MCF 10A (cell line): ENCODE measurements at places on chromosomes 16 and 17.

DNA sequence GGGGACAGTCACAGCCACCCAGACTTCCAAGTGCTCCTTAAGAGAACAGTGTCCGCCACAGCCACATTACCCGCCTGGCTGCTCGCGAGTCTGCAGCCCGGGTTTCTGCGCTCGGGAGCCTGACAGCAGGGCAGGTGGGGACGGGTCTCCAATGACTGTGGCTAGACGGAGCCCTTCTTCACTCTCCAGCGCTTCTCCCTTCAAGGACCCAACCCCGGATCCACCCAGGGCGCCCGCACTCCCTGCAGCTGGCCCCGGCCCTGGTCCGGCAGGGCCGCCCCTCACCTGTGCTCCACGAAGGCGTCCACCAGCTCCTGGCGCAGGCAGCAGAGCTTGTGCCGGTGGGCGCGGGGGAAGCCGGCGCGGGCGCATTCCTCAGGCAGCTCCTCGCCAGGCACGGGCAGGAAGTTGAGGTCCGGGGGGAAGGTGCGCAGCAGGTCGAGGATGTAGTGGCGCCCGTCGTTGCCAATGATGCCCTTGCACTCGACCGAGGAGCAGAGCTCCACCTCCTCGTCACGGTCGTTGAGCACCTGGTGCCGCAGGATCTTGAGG, 13.9 kb downstream of the CLUH start:
- DNase-seq = no peak

DNA sequence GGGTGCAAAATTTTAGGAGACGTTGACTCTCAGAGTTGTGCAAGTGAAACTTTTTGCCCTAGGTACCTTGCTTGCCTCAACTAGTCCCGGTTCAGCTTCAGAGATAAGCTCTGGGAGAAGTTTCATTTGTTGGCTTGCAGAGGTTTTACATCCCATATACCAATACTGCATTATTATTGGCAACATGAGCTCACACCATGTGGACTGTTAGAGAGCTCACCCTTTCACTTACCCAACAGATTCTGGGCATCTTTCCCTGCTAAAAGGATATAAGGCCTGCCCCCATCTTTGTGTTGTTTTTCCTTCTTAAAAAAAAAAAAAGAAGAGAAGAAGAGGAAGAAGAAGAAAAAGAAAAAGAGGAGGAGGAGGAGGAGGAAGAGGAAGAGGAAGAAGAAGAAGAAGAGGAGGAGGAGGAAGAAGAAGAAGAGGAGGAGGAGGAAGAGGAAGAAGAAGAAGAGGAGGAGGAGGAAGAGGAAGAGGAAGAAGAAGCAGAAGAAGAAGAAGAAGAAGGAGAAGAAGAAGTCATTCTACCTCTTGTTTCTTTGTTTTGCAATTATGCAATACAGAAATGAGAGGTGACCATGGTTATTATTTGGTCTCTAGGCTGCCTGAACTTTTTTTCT, 292.6 kb upstream of the IRX3 start:
- DNase-seq = no peak

DNA sequence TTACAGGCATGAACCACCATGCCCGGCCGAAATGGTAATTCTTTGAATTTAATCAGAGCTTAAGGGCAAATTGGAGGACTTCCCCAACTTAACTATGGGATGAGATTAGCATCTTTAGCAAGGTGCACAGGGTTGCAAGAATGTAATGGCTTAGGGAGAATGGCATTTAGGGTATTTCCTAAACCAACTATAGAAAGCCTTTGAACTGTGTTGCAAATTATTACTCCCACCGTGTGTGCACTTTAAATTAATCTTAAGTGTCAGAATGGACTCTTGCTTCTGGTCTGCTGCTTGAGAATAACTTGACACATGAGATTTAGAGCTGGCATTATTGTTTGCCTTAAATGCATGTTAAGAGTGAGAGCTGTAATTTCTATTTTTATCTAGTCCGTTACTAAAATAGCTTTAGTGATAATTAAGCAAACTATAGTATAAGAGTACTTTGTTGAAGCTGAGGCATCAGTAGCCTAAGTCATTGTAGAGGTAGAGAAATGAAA, 59.8 kb downstream of the TUBD1 start:
- DNase-seq = no peak

DNA sequence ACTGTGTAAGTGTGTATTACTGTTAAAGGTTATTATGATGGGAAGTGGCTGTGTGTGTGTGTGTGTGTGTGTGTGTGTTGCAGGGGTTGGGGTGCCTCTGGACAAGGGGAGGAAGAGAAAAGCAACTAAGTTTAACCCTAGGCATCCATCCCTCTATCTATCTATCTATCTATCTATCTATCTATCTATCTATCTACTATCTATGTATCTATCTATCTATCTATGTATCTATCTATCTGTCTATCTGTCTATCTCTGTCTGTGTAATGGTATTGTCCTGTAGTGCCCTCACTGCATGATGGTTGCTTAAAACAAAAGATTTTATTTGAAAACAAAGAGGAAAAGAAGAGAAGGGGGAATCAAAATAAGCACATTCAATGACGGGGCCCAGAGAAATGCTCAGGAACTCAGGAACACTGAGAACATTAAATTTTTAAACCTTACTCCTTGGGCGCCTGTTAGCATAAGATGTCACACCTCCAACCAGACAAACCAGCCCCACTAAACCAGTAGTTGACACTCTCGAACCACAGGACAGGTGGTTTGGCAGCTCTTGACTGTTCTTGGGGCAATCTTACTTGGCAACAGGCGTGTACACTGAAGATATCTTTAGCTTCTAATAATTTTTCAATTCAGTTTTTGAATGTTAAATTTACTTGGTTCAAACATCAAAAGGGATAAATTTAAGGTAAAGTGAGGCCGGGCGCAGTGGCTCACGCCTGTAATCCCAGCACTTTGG, 5.1 kb upstream of the RPL26 start:
- no peak for DNase-seq

- DNase-seq = no peak
Observed at GRCh38 chr16:75175074-75175473, 26.8 kb downstream of the ZFP1 start.

DNA sequence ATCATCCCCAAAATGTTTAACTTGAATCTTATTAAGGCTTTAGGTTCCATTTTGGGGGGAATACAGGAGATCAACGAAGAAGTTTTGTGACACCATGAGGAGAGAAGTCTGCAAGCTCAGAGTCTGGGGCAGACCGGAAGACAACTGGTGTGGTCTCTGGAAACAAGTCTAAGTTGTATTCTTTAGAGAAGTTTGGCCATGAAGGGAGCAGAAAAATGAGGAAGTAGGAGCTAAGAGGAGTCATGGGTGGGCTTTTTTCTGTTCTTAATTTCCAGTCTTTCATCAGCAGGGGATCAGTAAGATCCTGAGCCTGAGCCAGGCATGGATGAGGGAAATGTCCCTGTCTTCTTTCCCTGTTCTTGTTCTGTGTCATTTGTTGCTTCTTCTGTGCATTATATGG, 35.8 kb upstream of the NF1 start:
- DNase-seq = no peak

DNA sequence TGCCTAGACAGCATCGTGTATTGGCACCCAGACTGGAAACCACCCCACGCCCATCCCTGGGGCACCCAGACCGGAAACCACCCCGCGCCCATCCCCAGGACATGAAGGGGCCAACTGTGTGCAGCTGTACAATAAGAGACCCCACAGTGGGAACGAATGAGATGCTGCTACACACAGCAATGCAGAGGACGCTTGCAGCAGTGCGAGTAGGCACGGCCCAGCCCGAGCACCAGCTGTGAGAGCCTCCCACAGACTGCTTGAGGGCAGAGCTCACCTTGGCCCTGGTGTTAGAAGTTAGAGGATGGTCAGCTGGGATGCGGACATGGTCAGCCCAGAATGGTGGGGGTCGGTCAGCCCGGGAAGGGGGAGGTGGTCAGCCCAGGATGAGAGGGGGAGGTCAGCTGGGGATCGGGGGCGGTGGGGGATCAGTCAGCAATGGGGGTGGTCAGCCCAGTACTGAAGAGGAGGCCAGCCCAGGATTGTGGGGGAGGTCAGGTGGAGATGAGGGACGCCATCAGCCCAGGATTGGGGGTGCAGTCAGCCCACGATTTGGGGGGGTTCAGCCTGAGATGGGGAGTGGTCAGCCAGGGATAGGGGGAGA, 340.0 kb downstream of the C16orf95 start:
- no peak for DNase-seq

DNA sequence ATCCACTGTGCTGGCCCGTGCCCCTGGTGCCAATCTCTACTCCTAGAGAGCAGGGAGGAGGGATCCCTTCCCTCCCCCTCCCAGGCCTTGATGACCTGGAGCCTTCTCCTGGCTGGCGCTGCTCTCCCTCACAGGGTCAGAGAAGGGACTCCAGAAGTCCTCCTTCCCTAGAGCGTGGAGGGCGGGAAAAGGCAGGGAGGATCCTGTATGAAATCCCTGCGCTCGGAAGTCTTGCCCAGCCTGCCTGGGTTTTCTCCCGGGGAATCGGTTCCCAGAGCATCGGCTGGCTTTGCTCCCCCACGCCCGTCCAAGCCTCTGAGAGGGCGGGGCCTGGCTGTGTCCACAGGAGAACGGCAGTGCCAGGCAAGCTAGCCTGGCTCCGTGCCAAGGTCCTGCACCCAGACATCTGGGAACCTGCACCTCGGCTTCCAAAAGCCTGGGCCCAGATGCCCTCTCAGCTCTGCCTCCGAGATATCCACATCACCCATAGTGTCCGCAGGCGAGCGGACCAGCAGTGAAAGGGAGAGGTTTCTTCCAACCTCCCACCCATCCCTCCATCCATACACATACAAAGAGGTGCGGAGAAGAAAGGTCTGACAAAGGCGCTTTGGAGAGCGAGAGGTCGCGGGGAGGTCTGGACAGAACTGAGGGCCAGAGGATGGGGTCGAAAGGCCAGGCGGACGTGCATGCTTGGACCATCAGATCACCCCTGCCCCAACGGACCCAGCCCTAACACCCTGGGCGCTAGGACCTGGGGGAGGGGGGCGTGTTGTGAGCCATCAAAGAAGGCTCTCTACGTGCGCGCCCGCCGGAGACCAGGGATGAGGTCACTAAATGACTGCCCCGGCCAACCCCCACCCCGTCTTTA, 1.1 kb downstream of the MPP2 start:
- DNase-seq = no peak

DNA sequence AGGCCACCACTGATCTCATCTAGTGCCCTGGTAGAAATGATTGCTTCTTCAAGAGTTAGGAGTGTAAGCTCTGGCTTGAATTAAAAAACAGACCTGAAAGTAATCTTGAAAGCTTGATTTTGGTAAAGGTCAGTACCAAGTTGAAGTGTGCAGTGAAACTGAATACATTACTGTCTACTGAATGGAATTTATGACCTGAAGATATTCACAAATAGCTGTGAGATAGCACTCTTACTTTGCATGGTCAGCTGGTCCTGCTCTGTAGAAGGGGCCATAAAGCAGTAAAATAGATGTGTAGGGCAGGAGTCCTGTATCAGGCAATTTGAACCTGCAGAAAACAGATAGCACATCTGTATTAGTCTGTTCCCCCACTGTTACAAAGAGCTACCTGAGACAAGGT, 78.6 kb downstream of the MYH13 start:
- no peak for DNase-seq

DNA sequence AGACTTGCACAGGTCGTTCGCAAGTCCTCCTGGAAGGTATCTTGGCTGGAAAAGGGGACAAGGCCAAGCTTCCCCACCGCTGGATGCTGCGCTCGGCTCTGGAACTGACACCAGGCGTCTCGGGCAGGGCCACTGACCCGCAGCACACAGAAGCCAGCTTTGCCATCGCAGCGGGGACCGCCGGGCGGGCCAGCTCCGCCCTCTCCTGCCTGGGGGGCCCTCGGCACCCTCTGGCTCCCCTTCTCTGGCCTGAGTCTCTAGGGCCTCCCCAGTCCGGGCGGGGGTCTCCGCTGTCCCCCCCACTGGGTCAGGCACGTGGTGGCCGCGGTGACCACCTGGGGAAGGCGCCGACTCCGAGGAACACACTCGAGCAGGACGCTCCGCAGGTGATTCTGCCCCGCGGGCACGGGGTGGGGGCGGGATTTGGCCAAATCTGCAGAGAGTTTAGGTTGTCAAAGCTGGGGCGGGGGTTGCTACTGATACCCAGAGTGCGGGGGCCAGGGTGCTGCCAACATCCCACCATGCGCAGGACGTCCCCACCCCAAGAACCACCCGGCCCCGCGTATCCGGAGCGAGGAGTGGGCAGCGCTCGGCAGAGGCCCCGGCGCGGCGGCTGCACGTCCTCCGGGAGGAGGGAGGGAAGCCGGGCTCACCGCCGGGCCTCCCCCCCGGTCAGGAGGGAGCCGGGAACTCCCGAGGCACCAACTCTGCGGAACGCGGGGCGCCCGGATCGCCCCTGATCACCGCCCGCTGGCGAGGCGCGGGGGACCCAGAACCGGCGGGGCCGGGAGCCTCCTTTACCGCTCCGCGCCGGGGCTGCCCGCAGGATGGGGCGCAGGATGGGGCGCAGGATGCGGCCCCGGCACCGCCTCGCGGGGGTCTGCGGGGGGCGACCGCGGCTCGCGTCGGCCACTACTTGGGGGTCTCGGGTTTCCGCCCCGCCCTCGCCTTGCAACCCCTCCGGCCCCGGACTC, 744 bp upstream of the METRNL start:
- DNase-seq = no peak

DNA sequence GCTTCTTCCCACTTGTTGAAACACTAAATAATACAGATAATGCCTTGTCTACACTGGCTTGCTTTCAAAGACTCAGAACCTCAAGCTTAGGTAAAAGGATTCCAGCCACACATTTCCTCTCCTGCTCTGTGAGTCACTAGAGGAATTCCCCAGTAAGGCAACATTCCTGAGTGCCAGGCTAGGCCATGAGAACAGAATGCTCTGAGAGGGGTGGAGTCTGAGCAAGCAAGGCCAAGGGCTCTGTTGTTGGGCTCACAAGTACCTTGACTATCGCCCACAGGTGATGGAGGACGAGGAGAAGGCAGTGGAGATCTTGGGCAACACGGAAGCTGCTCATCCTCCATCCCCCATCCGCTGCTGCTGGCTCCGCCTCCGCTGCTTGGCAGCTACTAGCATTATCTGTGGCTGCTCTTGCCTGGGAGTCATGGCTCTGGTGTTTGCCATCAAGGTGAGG, 6.7 kb upstream of the PHKG2 start:
- peak; percentile 98 for DNase-seq

DNA sequence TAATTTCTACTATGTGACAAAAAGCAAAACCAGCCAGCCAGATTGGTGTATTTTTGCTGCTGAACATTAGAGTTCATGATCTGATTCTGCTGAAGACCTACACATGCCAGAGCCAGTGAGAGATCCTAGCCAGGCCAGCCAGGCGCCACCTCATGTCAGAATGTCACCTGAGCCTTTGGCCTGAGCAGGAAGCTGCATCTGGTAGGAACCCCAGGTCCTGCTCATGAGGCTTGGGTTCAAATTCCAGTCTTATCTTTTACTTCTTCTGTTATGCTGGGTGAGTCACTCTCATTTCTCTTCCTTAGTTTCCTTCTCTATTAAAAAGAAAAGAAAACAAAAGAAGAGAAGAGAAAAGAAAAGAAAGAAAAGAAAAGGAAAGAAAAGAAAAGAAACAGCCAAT, 585.1 kb upstream of the CDH5 start:
- DNase-seq = no peak

- DNase-seq = peak; percentile 58
Observed at GRCh38 chr16:54936201-54936978, 5.7 kb downstream of the IRX5 start.

DNA sequence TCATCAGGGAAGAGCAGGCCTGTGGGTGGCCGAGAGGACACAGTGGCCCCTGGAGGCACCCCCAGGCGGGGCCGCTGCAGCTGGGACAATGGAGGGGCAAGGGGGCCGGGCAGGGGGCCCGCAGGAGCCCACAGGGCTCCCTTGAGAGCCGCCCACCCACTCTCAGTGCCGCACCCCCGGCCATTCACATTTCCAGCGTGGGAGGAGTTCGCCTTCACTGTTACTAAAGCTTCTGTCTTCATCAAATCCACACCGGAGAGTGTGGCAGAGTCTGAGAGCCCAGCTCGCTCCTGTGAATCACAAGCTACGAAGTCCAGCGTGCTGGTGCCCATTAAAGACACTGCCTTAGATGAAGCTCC, 20.9 kb upstream of the PVALEF start:
- no peak for DNase-seq
